ENCODE measurements at places on chromosomes 5 and 9.

DNA sequence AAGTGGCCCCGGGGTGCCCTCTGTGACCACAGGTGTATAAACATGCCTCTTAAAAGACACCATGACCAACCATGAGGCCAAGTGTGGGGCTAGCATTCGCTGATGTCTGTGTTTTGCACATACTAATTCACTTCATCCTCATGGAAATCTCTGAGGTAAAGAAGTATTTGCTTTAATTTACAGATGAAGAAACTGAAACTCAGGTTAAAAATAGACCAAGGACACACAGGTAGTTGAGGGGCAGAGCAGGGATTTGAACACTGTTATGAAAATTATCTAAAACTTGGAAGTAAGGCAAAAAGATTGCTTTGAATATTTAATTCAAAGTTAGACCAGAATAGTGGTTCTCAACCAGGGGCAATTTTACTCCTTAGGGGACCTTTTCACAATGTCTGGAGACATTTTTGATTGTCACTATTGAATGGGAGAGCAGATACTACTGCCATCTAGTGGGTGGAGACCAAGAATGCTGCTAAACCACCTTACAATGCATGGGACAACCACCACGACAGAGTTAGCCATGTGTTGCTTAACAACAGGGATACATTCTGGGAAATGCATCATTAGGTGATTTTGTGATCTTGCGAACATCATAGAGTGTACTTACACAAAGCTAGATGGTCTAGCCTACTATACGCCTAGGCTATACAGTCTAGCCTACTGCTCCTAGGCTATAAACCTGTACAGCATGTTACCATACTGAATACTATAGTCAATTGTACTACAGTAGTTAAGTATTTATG is 8.0 kb upstream of the FXN start:
- peak; percentile 75 for DNase-seq

DNA sequence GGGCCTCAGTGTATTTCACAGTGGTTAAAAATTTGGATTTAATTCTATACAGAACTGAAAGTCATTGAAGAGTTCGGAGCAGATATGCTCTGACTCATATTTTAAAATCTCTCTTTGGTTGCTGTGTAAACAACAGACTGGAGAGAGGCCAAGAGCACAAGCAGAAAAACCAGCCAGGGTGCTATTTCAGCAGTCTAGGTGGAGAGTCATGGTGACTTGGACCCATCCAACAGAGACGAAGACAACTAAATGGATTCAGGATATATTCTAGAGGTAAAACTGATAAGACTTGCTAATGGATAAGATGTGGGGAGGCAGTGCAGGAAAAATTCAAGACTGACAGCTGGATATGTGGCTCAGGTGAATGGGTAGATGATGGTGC is 168.9 kb downstream of the MAPKAP1 start:
- DNase-seq = peak; percentile 54

- DNase-seq = no peak
Observed at GRCh38 chr5:16713386-16713928, 96.7 kb upstream of the RETREG1 start.

DNA sequence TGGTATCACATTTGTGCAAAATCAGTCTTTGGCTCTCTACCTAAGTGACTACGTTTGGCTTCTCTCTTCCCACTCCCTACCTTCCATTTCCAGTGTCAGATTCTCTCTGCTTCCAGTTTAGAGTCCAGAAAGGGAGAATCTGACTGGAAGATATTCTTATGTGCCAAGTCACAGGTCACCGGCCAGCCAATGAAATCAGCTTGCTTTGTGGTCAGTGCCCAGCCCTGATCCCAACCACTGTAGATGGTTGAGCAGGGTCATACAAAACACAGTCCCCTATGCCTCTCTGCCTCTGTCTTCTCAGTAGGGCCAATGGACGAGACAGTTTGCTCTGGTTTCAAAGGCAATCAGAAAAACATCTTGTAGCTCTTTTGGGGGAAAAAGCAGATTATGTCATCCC is 15.6 kb upstream of the EPB41L4B start:
- DNase-seq = no peak

All from RKO (cell line).